ENCODE measurements at places on chromosomes 6 and 20.

- DNase-seq = no peak
Observed at GRCh38 chr6:7773322-7773721, 47.4 kb downstream of the BMP6 start.

DNA sequence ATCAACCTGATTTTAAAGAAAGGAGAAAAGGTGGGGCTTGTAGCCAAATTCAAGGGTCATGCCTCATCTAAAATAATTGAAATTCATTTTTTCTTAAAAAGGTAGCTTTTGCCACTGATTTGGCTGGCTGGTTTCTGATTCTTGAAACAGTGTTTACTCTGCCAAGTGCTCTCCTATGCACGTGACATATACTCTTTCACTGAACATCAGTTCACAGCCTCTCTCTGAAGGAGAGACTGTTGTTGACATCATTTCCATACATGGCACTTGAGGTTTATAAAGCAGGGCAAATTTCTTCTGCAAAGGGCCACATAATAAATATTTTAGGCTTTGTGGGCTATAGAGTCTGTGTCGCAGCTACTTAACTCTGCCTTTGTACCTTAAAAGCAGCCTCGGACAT, 40.4 kb upstream of the DOK5 start:
- DNase-seq = no peak

DNA sequence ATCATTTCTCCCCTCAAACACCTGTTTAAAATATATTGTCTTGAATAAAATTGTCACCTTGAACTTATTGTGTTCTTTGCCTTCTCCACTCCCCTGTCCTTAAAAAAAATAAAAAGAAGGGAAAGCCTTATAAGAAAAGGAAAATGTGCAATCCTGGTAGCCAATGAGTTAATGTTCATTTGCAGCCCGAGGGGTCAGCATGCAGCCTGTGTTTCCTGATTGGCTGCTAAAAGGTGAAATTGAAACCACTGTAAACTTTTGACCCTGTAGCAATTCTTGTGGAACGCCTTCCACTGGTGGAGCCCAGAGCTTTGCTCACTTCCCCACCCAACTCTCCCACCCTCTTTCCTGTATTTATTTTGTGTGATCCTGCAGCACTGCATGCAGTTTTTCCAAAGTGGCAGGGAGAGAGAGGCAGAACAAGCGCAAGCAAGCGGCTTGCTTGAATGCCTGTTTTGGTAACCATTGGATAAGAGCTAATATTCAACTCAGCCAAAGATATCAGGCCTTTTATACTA, 74.9 kb downstream of the NCOA3 start:
- no peak for DNase-seq

DNA sequence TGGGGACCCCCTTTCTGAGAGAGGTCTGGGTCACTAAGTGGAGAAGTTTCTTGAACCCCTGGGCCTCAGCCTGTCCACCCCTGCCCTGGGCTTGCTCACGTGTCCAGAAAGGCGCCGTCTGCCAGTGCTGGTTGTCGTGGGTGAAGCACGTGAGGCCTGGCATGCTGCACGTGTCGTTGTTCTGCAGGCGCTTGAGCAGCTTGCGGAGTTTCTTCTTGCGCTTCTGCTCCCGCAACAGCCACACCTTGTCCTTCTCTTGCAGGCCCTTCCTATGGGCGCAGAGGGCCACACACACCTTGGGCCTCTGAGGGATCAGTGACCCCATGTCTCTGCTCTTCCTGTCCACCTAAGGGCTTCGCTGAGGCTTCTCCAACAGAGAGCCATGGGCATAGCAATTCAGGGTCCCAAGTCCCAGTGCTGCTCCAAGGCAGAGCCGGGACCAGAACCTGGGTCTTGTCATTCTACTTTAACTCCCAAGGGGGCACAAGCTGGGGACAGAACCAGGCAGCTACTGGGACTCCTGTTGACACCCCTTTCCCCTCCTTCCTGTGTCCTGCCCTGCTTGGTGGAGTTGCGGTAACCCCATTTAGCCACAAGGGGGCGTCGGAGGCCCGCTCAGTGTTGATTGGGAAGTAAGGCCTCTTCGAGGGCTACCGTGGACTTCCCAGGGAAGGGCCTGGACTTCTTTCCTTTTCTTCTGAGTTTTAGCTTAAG, 121.8 kb downstream of the SULF2 start:
- peak; percentile 67 for DNase-seq

DNA sequence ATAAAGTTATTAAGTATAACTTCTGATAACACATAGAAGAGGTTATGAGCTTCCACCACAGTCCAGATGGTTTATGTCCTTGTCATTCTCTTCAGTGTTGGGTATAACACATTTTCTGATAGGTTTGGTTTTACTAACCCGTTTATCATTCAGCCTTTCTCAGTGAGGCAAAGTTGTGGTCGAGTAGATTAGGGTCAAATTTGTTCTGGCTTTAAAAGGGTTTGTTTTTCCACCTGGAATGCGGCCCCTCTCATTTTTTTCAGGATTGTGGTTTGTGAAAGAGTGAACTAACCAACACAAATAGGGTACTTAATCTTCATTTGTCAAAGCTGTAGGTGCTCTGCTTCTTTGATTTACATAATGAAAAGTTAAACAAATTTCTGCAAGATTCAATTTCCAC, 204.2 kb upstream of the ASCC3 start:
- no peak for DNase-seq

- DNase-seq = no peak
Observed at GRCh38 chr6:166379103-166379586, 3.6 kb downstream of the MPC1 start.

DNA sequence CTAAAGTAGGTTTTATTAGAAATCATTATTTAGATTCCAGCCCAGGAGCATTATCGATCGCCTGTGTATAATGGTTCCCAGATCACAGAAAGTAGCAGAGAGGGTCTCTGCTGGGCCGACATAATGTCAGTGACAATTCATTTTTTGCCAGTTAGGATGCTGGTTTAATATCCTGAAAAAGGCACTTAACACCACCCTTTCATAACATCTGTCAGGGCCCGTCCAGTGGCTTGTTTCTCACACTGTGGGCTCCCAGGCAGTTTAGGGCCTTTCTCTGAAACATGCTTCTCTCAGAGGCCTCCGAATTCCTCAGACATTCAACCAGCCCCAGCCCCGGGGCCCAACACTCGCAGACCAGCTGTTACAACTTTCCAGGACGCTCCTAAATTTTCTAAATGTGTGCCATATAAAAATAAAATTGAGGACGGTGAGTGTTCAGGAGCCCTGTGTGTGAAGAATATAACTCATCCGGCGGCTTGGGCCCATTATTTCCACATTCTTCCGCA, 108.6 kb upstream of the EYA4 start:
- DNase-seq = no peak
